ENCODE measurements at places on chromosomes 3 and 15.

DNA sequence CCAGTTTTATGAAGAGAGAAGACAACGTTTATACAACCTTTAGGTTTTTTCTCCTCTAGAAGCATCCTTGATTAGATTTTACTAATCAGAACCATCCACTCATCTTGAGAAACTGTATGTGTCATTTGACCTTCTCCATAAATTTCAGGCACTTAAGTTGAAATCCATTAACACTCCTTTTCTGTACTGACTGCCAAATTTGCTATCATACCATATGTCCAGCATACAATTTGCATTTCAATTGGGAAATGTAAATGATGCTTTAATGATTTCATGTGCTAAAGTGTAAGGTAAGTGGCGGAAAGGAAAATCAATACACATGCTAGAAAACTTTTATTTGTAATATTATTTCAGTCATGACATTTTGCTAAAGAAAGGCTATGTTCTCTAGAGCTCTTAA lies 731.6 kb downstream of the GBE1 start:
- DNase-seq = no peak

- no peak for DNase-seq
These were observed 4.0 kb downstream of the TEX9 start for GRCh38 chr15:56369234-56369633.

DNA sequence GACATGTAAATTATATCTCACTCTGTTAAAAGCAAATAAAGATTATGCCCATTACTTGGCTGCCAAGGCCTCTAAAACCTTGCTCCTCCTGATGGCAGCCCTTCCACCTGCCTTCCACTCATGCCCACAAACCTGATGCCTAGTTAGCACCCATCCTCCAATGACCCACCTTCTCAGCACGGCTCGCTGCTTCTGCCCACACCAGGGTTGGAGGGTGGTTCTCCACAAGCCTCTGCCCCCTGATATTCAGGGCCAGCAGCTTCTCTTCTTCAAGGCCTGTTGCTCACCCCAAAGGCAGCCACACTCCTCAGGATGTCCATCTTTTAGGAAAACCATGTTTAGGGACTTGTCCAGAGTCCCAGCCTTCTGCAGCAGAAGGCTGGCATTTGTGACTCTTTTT lies 263.4 kb upstream of the TLE3 start:
- no peak for DNase-seq

DNA sequence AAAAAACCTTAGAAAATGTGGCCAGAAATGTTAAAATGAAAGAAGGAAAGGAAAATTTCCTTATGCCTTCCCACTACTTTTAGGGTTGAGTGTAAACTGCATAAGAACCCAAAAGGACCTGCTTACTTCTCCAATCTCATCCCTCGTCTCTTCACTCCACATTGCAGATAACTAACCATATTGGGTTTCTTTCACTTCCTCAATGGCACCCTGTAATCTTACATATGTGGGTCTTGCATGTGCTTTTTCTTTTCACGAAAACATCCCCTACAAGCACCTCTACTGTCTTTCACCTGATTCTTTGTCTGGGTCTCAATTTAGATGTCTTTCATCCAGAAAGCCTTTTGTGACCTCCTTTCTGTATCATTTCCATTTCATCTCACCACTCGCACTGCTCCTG lies 23.1 kb downstream of the EOMES start:
- no peak for DNase-seq

DNA sequence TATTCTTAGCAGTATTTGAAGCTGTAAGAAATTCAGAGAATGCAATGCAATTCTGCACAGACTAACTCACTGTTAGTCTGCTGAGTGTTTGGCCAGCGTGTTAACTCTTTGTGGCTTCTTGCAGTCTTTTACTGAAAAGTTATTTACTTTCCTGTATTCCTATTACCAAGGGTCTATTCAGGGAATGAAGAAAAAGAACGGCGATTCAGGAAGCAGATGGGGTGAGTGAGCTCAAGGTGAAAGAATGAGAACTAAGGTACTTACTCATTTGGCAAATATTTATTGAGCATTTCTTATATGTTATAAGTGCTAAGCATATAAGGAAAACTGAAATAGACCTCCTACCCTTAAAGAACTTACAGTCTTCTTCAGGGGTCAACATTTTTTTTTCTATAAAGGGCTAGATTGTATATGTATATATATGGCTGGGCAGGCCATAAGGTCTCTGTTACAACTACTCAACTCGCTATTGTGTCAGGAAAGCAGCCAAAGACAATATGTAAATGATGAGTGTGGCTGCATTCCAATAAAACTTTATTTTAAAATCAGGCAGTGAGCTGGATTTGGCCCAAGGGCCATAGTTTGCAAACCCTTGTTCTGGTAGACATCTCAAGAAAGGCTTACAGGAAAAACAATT lies 271.9 kb upstream of the GADL1 start:
- DNase-seq = no peak

- no peak for DNase-seq
These were observed 36.7 kb upstream of the ZBTB38 start for GRCh38 chr3:141331377-141332318.

- DNase-seq = no peak
These were observed 187.2 kb downstream of the SHQ1 start for GRCh38 chr3:72661115-72661457.

GRCh38 chr3:27715863-27716262 lies 6.3 kb downstream of the EOMES start:
- no peak for DNase-seq

- no peak for DNase-seq
These were observed 2.2 kb downstream of the FAM174B start for GRCh38 chr15:92653366-92653765.

- DNase-seq = no peak
These were observed 901 bp upstream of the MANF start for GRCh38 chr3:51384055-51384725.

DNA sequence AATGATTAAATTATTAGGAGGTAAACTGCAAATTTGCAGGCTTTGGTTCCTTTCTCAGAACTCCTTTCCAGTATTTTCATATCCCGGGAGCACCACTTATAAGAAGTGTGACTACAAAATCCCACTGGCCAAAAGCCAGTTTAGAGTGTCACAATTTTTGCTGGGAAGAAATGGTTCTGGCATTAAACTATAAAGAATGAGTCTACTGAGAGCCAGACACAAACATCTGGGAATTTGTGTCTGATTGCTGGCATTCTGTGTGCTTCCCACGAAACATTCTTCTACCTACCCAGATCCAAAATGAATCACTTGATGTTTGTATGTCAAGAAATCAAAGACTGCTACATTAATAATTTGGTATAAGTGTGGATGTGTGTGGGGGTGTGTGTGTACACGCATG lies 82.8 kb downstream of the DUT start:
- no peak for DNase-seq

DNA sequence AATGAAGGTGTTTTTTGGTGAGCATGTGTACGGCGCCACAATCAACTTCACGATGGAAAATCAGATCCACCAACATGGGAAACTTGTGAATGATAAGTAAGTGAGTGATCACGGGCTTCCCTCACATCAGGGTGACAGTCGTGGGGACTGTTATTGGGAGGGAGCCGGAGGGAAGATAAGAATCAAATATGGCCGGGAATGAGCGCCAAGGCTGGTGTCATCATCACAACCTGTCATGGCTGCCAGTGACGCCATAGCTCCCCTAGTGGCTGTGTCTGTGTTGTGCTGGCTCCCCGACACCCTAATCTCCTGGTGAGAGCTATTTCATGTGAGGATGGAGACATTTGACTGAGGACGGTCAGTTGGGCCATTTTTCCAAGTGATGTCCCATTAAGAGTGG lies 168.5 kb downstream of the SV2B start:
- DNase-seq = no peak

- DNase-seq = no peak
These were observed 114.4 kb downstream of the TPRG1 start for GRCh38 chr3:189286188-189286587.

GRCh38 chr3:76047368-76047767 lies 262.0 kb upstream of the ZNF717 start:
- no peak for DNase-seq

DNA sequence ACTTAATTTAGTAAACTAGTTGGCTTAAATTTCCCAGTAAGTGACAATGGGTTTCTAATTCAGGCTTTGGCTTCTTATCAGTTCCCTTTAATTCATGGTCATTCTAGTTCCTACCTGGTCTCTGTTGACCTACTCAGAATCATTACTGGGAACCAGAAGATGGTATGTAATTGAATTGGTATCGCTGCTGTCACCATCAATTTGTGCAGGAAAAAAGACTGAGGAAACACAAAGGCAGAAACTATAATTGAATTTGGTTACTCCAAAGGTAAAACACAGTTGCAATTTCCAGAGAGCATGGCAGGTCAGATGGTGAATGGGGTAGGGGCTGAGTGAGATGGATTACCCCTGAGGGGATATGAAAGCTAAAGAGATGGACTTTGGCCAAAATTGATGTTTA lies 226.5 kb upstream of the GAP43 start:
- DNase-seq = no peak

DNA sequence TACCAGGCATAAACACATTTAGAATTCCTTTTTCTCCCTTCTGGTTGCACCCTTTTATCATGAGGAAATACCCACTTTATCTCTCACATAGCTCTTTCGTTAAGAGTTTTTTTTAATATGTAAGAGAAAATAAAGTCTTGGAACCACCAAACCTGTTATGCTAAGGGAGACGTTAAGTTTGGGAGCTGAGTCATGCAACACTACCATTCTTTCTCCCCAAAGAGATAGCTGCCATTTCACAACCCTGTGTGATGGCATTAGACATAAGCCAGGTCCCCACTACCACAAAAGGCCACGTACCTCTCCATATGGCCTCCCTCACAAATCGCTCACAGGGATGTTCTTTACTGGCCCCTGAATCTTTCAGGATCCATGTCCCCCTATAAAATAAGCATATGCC lies 7.6 kb upstream of the NIPA1 start:
- DNase-seq = no peak

- no peak for DNase-seq
These were observed 25.7 kb downstream of the INSYN1 start for GRCh38 chr15:73727330-73727976.

GRCh38 chr3:51673181-51673801 lies 2.2 kb downstream of the TEX264 start:
- no peak for DNase-seq

DNA sequence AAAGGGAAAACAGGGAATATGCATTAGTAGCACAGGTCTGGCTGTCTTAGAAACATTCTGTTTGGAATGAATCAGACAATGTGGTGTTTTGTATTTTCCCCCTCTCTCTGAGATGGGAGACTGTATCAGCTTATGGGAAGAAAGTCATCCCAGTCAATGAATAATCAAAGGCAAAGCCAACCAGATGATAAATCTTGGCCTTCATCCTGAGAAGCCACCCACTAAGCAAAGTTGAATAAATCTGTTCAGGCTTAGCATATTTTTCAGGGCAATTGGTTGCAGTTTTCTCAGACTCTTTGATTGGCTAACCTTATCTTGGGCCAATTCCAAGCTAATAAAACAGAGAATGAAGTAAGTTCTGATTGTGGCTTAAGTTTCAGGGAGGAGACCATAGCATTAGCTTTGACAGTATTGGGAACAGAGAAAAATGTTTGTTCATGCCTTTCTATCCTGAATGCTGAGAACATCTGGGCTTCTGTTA lies 63.6 kb upstream of the ARL8B start:
- no peak for DNase-seq

DNA sequence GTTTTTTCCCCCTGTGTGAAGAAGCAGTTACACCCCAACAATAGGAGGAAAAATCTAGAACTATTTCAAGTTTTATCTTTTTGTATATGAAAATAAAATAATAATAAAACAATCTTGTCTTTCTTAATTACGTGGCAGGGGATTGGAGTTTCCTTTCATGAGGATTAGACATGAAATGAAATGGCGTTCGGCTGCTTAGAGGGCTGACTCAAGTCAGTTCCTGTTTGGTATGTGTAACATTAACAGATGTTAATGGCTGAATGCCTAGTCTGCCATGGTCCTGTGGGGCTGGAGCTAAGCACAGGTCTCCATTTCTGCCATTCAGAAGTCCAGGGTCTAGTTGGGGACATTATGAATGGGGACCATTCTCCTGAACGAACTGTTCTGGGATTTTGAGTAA lies 3.1 kb upstream of the EXOG start:
- no peak for DNase-seq

- DNase-seq = peak; percentile 78
These were observed 239.3 kb downstream of the EPHB1 start for GRCh38 chr3:135034291-135034768.

- no peak for DNase-seq
These were observed 107.7 kb downstream of the MYO5A start for GRCh38 chr15:52421029-52421428.

GRCh38 chr3:103752986-103753385 lies 1318.2 kb downstream of the ZPLD1 start:
- no peak for DNase-seq

DNA sequence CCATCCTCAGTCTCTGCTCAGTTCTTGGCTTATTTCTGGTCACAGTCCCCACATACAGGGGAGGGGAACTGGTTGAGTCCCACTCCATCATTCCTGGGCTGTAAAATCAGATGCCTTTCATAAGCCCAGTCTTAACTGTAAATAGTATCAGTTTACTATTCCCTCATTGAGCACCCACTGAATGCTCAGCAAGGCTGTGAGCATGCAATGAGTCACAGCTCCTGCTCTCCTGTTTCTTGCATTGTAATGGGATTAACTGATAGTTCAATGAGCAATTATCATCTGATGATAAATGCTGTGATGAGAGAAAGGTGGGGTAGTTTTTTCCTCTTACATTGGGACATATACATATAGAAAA lies 113.6 kb upstream of the TPM1 start:
- DNase-seq = no peak

GRCh38 chr3:129378949-129379348 lies 49.5 kb downstream of the EFCAB12 start:
- no peak for DNase-seq

DNA sequence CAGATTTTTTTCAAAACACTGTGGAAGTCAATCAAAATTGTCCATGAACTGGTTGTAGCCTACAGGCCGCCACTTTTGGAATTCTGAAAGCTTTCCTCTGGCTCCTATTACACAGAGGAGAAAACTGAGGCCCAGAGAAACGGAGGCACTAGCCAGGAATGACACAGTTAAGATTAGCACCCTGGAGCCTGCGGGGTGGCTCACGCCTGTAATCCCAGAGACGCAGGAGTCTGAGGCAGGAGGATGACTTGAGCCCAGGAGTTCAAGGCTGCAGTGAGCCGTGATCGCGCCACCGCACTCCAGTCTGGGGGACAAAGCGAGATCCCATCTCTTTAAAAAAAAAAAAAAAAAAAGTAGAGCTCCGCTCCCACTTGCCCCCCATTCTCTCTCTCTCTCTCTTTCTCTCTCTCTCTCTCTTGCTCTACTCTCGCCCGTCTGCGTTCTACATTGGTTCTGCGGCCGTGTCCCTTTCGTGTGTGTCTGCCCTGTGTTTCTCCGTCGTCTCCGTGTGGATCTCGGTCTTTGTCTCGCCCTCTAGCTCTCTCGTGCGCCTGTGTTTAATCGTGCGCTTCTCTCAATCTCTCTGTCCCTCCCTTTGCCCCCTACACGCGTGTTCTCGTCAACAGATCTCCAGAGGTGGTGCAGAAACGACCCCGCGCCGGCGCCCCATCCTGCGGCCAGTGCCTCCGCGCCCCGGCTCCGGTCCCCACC lies 512 bp upstream of the TRH start:
- no peak for DNase-seq
